ENCODE measurements at places on chromosomes 5 and 9. TPM values are rescaled to one million over a fixed set of nuclear protein-coding genes. Genes with fewer than 3 reads are reported as not detected.

- no peaks in the 10 kb centered on the region for H3K36me3 ChIP-seq
- H3K27me3 ChIP-seq = no peaks in the 10 kb centered on the region
- DNase-seq = no peak
- no peak overlapping the region for H3K27ac ChIP-seq
- no peak overlapping the region for H3K4me3 ChIP-seq
These were observed 6.3 kb upstream of the CLPTM1L start for GRCh38 chr5:1351156-1351555.

GRCh38 chr5:74296685-74297408, 343.7 kb downstream of the ENC1 start:
- no peak overlapping the region for H3K4me3 ChIP-seq
- H3K4me1 ChIP-seq = no peaks in the 10 kb centered on the region
- no peak for DNase-seq
- H3K27ac ChIP-seq = no peak overlapping the region
- H3K36me3 ChIP-seq = no peaks in the 10 kb centered on the region

DNA sequence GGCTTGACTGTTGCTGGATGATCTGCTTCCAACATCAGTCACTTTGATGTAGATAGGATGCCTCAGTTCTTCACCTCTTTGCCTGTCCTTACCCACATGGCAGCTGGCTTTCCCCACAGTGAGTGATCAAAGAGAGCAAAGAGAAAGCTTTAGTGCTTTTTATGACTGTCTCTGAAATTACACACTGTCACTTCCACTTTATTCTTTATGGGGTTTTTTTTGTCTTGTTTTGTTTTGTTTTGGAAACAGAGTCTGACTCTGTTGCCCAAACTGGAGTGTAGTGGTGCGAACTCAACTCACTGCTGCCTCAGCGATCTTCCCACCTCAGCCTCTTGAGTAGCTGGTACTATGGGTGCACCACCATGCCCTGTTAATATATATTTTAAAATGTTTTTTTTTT, 32.4 kb upstream of the C5orf24 start:
- peak overlapping the region; percentile 30 for H3K27ac ChIP-seq
- no peaks in the 10 kb centered on the region for H3K36me3 ChIP-seq
- H3K27me3 ChIP-seq = no peaks in the 10 kb centered on the region
- H3K4me1 ChIP-seq = peaks cover 9% of the 10 kb centered on the region

GRCh38 chr9:113654605-113655428, 191.3 kb downstream of the RGS3 start:
- H3K27me3 ChIP-seq = peaks cover 10% of the 10 kb centered on the region
- H3K36me3 ChIP-seq = no peaks in the 10 kb centered on the region
- H3K4me3 ChIP-seq = no peak overlapping the region
- H3K4me1 ChIP-seq = peaks cover 29% of the 10 kb centered on the region
- H3K27ac ChIP-seq = no peak overlapping the region
- DNase-seq = no peak

The C9orf50 gene
- total RNA-seq = 0.31 TPM

- no peak overlapping the region for H3K4me3 ChIP-seq
- no peak for DNase-seq
- peaks cover 45% of the 10 kb centered on the region for H3K4me1 ChIP-seq
- H3K36me3 ChIP-seq = no peaks in the 10 kb centered on the region
These were observed 110.6 kb upstream of the ELL2 start for GRCh38 chr5:96072138-96072790.

The NDOR1 gene
- total RNA-seq = 43.3 TPM

The ARHGEF37 gene
- 1.6 TPM for total RNA-seq

GRCh38 chr5:86029308-86029707, 588.4 kb upstream of the COX7C start:
- no peak overlapping the region for H3K4me3 ChIP-seq
- no peaks in the 10 kb centered on the region for H3K4me1 ChIP-seq
- H3K27ac ChIP-seq = no peak overlapping the region
- DNase-seq = no peak
- no peaks in the 10 kb centered on the region for H3K36me3 ChIP-seq
- no peaks in the 10 kb centered on the region for H3K27me3 ChIP-seq

DNA sequence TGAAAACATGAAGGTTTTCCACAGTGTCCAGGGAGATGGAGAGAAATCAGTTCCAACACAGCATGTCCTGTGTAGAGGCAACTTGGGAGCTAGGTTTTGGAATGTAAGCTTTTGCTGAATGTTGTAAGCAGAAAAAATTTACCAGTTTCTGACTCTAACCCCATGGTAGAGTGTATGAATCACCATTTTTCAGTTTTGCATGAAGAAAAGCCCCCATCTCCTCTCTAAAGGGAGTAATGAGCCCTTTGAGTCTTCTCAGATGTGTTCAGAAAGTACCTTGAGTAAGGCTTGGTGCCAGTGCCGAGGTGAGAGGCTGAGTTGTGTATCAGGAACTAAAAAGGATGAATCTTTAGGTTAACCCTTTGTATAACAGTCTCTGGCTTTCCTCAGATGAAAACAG, 96.2 kb downstream of the ADRB2 start:
- peaks cover 46% of the 10 kb centered on the region for H3K27me3 ChIP-seq
- H3K4me1 ChIP-seq = peaks cover 10% of the 10 kb centered on the region
- DNase-seq = peak; percentile 22
- no peak overlapping the region for H3K27ac ChIP-seq
- peak overlapping the region; percentile 36 for H3K4me3 ChIP-seq
- no peaks in the 10 kb centered on the region for H3K36me3 ChIP-seq

The KDM3B gene
- 67.2 TPM for total RNA-seq

The CDH9 gene
- total RNA-seq = not detected

The PKD2L2 gene
- 0.74 TPM for total RNA-seq

The OTP gene
- total RNA-seq = not detected

The KCNN2 gene
- total RNA-seq = not detected
